ENCODE measurements at places on chromosomes 1 and 21. TPM values are rescaled to one million over a fixed set of nuclear protein-coding genes. Genes with fewer than 3 reads are reported as not detected.

- no peak for DNase-seq
Observed at GRCh38 chr1:1001057-1001783, 1.3 kb upstream of the HES4 start.

DNA sequence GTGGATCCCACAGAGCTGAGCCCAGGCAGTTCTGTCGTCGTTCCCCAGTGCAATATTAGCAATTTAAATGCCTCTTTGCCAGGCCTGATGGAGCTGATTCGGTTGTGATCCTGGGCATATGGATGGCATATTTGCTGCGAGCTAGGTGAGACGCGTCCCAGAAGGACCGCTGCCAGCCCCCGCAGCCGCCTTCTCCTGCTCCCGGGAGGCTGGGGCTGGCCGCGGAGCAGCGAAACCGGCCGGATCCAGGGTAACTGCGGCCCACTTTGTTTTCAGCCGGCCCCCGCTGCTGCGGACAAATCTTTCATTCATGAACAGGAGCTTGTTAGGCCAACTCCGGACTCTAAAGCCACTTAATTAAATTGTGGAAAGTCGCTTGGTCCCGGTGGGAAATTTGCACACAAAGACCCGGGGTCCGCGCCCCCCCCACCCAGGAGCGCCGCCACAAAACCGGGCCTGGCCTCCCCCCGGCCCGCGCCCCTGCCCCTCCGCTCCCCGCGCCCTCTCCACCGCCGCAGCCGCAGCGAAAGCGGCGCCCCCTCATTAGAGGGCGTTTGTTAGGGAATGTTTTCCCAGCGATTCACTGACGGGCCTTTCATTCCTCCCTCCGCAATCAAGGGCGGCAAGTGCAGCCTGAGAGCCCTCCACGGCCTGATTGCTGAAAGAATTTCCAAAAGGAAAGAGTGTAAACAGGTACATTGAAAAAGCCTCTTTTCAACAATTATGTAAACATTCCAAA is 383.3 kb downstream of the RRAGC start:
- DNase-seq = no peak

Gene CASQ2
- total RNA-seq = not detected

- DNase-seq = no peak
Observed at GRCh38 chr1:246181241-246181640, 325.8 kb downstream of the SMYD3 start.

Gene LCE1C
- not detected for total RNA-seq

DNA sequence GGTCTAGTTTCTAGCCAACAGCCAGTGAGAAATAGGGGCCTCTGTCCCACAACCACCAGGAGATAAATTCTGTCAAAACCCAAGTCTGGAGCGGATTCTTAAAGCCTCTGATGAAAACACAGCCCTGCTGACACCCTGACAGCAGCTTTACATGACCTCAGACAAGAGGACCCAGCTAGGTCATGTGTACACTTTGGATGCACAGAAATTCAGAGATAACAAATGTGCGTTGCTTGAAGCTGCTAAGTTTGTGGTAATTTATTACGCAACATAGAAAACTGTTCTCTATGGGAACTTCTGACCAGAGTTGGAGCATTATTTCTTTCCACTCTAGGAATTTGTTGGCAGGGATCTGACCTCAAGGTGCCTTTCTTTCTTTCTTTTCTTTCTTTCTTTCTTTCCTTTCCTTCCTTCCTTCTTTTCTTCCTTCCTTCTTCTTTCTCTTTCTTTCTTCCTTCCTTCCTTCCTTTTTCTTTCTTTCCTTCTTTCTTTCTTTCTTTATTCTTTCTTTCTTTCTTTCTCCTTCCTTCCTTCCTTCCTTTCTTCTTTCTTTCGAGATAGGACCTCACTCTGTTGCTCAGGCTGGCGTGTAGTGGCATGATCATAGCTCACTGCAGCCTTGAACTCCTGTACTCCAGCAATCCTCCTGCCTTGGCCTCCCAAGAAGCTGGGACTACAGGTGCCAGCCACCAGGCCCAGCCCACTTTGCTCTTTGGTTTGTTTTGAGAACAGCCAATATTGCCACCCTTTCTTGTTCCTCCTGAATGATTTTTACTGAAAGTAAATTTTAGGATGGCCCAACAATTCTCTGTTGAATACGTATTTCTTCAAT is 14.9 kb upstream of the HMGCS2 start:
- no peak for DNase-seq

Gene PDE4DIP
- 52.2 TPM for total RNA-seq

DNA sequence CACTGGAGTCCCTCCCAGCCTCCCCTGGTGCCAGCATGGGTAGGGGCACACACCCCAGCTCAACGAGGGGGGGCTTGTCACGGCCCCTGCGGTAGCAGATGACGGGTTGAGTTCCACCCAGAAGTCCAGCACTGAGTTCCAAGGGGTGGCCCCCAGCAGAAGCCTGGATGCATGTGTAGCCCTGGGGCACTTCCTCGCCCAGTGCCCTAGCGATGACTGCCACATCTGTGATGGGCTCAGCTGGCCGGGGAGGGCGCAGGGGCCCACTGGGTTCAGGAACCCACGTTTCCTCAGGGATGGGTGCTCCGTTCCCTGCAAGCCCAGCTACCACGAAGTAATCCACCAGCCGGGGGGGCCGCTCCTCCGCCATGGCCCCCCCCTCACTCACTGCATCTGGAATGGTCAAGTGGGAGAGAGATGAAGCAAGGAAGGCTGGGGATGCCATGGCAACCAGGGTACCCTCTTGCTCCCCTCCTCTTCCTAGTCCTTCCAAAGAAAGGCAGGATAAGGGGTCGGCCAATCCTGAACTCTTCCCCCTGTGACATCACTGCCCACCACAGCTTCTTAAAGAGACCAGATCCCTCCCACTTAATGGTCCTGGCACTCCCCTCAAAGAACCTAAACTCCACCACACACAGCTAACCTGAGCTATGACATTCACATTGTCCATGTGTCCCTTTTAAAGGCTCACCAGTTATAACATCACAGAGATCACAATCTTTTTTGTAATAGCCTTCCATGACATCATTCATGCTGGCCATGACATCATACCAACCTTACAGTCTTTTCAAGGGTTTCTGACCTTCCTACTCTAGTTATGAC is 2.3 kb downstream of the DENND4B start:
- no peak for DNase-seq
